Choroid plexus epithelial cell (primary cell): ENCODE measurements at places on chromosomes 3 and 15.

DNA sequence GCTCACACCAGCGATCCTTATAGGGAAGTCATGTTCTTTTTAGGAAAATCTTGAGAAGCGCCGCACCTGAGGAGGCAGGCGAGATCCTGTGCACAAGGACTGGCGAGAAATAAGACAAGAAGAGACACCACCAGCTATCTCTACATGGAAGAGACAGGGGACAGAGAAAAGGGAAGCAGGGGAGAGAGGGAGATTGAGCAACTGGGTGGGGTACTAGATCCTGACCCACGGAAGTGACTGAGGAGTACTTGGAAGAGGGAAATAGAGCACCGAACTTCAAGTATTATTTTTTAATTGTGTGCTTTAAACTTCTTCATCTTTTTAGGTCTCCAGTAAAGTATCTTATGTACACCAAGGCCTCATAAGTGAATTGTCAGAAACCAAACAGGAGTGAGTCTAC is 742.0 kb upstream of the LMCD1 start:
- DNase-seq: no peak

- no peak for DNase-seq
These were observed 431.2 kb upstream of the RGMA start for GRCh38 chr15:93520206-93520605.

- DNase-seq: no peak
These were observed 73.5 kb downstream of the CEMIP start for GRCh38 chr15:80852676-80853075.

- no peak for DNase-seq
These were observed 219.5 kb downstream of the EPHB1 start for GRCh38 chr3:135014566-135014965.

DNA sequence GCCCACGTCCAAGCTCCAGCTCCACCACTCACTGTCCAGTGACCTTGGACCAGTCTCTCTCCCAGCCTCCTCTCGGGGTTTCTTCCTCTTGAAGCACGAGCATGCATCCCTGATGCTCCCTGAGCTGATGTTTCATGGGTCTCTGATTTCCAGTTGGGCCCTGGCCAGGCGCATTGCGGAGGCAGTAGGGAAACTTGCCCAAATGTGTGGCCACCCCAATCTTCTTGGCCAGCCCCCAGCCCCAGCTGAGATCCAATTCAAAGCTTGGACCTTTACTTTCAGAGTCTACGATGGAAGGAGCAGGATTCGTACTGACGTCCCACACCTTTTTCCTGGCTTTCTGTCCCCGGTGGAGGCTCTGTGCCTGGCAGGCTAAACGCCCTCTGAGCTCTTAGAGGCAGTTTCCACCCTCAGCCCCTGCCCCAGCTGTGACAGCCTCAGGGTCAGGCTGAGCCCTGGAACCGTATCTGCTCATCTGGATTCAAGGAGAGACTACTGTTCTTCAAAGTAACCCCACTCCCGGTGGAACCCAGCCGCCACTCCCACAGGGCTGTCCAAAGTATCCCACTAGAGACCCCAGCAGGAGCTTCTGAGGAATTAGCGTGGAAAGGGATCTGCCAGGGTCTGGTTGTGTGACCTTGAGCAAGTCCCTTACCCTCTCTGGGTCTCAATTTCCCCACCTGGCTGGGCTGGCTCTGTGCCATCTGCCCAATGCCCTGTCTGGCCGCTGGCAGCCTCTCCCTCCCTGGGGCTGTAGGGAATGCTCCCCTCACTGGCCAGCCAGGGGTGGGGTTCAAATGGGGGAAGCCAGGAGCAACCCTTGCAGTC is 37.4 kb downstream of the CPN2 start:
- no peak for DNase-seq

GRCh38 chr15:85541744-85542143 is 161.3 kb downstream of the AKAP13 start:
- peak; percentile 47 for DNase-seq
